ENCODE measurements at places on chromosomes 5 and 9.

GRCh38 chr5:57696825-57697570 is 214.4 kb upstream of the ACTBL2 start:
- DNase-seq = no peak

GRCh38 chr5:33235824-33236223 is 204.9 kb upstream of the TARS1 start:
- no peak for DNase-seq

- DNase-seq = no peak
Measured at GRCh38 chr5:138454121-138454520, 11.2 kb upstream of the EGR1 start.

GRCh38 chr5:16454686-16455085 is 10.9 kb downstream of the ZNF622 start:
- DNase-seq = no peak

DNA sequence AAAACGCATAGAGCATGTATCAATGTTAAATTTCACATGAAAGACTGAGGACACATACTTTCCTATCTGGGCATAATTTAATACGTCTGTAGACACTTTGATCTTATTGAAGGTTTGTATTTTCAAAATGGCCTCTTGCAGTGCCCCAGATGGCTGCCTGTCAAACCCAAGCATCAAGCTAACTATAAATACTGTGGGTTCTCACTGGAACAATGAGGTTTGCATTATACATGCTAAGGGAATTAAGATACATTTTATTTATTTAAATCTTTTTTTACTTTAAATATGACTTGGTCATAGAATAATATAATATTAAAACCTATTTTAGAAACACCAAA is 702.9 kb upstream of the GRAMD2B start:
- no peak for DNase-seq

- DNase-seq = no peak
Measured at GRCh38 chr9:84593352-84593751, 76.2 kb upstream of the NTRK2 start.

GRCh38 chr5:80229902-80230255 is 26.0 kb downstream of the SERINC5 start:
- no peak for DNase-seq

- DNase-seq = no peak
Measured at GRCh38 chr9:134030821-134031470, 5.7 kb downstream of the BRD3OS start.
